Muscle of leg (tissue), 16 donors: ENCODE measurements at places on chromosomes 5 and 9.

- peak; percentile 64 for DNase-seq
These were observed 990.4 kb downstream of the EFNA5 start for GRCh38 chr5:106680330-106680729.

DNA sequence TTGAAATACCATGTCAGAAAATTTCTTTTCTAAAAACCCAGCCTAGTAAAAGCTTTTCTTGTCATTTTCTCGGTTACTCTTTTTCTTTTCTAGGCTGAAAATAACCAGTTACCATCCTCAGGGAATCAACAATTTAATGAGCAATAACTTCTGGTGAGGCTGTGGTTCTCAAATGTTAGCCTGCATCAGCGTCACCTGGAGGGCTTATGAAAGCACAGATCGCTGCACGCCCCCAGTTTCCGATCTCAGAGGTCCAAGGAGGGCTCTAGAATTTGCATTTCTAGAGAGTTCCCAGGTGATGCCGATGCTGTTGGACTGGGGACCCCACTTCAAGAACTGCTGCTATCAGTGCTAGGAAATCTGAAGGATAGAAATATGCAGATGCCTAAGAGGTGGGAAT is 28.9 kb upstream of the TLE1 start:
- DNase-seq: no peak

GRCh38 chr9:77680581-77680980 is 32.5 kb upstream of the GNA14 start:
- DNase-seq: no peak

DNA sequence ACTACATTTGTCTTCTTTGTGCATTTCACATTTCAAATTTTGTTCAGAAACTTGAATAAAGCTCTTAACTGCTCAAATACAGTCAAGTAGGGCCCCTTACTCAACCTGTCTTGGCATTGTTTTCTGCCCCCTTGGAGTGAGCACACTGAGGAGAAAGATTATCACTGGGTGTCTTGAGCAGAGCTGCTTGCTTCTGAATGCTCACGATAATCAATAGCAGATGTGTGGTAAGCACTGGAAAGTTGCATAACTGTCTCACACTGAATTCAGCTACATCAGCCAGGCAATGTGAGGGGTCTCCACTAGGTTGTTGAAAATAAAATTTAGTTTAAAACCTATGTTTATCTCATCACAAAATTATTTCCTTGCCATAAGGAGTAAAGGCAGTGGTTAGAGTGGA is 7.8 kb upstream of the TNFAIP8 start:
- DNase-seq: peak; percentile 82

DNA sequence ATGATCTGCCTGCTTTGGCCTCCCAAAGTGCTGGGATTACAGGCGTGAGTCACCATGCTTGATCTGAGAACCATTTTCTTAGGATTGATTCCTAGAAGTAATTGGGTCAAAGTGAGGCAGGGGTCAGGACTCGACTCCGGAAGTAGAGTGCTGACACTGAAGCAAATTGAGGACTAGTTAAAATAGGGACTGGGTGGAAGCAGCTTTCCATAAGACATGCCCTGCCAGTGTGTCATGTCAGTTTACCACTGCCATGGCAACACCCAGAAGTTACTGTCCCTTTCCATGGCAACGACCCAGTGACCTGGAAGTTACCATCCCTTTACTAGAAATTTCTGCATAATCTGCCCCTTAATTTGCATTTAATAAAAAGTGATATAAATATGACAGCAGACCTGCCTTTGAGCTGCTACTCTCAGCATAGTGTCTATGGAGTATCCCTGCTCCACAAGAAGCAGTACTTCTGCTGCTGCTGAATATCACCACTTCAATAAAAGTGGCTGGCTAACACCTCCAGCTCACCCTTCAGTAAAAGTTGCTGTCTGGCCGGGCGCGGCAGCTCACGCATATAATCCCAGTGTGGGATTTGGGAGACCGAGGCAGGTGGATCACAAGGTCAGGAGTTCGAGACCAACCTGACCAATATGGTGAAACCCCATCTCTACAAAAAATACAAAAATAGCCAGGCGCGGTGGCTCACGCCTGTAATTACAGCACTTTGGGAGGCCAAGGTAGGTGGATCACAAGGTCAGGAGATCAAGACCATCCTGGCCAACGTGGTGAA is 47.8 kb upstream of the JADE2 start:
- DNase-seq: no peak

- DNase-seq: no peak
These were observed 20.2 kb downstream of the IL7R start for GRCh38 chr5:35876922-35877321.

- peak; percentile 87 for DNase-seq
These were observed at the start of gene NCS1 for GRCh38 chr9:130172161-130172857. Gene NCS1 (plus strand): TSS chr9:130172404. CDS start chr9:130172664, 260 bp downstream.

- peak; percentile 71 for DNase-seq
These were observed 8.8 kb downstream of the PRXL2C start for GRCh38 chr9:96646081-96646991.

- no peak for DNase-seq
These were observed 29.2 kb upstream of the JAK2 start for GRCh38 chr9:4955836-4956235.

DNA sequence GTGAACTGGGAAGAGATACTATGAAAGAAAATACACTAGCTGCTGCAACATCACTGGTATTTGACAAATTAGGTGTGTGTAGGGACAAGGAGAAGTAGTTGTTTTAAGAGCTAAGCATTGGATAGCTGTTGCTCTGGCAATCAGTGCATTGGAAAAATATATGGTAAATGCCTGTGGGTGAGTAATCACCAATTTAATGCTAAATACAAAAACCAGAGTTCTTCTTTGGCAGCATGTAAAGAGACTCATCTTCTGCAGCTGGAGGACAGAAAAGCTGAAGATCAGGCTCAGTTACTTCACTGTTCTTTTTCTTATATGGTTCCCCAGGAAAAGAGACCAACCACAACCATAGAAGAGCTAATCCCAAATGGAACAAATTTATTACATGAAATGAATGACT is 201.8 kb upstream of the MPDZ start:
- peak; percentile 43 for DNase-seq

GRCh38 chr9:74413876-74414275 is 83.3 kb upstream of the RORB start:
- no peak for DNase-seq

GRCh38 chr5:140252470-140253126 is 50.3 kb downstream of the PFDN1 start:
- no peak for DNase-seq

- no peak for DNase-seq
These were observed 91.2 kb upstream of the PAM start for GRCh38 chr5:102663749-102664530.

GRCh38 chr5:14777187-14777586 is 94.4 kb downstream of the ANKH start:
- DNase-seq: no peak

GRCh38 chr5:164000819-164001218 is 495.4 kb downstream of the MAT2B start:
- no peak for DNase-seq

DNA sequence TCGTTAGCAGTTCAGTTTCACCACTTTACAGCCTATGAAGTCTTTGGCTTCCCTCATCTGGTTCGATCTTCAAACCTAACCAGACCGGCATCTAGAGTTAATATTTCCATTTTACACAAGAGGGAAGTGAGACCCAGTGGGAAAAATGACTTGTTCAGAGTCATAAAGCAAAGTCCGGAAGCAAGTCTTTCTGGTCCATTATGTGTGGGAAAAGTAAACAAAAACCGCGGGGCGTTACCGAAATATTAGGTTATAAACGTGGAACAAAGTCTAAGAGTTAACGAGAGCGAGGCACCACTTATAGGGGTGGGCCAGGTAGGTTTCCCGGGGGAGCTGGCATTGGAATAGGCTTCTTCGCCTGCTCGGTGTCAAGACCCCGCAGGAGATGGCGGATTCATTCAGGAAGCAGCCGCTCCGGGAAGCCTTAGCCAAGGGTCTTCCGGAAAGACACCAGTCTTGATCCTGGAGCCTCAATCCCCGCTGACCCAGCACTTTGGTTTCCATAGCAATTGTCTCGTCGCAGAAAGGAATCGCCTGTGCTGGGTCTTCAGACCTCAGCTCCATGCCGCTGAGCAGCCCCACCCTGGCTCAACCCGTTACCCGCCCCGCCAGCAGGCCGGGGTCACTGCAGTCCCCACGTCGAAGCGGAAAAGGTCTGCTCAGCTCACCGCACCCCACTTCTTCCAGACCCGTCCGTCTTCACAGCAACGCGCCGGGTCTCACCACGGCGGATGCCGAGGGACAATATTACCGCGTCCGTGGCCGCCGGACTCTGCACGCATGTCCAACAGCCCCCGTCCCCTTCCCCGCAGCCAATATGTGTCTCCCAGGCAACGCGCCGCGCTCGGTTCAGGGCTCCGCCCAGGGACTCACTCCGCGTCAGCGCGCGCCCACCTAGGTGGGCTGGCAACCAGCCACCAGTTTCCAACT is at the start of gene C5orf52:
C5orf52 (plus strand) TSS at position 872 of the 930 bp plus-strand sequence. CDS start 82 bp downstream, outside the sequence.
- DNase-seq: peak; percentile 81

DNA sequence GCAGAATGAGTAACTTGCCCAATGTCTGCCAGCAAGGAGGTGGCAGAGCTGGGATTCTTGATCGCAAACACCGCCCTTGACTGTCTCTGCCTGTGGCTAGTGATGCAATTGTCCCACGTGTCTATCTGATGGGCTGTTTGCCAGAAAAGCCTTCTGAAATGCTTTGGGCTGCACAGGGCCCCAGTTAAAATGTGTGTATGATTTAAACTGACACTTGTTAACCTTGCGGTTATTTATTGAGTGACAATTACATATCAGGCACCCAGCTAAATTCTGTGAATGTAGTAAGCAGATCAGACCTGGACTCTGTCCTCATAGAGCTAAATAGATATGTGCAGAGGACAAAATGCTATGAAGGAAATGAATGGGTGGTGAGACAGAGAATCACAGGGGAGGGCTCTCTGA is 11.6 kb upstream of the IL12B start:
- DNase-seq: peak; percentile 59

- DNase-seq: no peak
These were observed 10.1 kb downstream of the IRF1 start for GRCh38 chr5:132480546-132480892.

GRCh38 chr5:92641031-92641962 is 939.7 kb downstream of the NR2F1-AS1 start:
- DNase-seq: peak; percentile 73

DNA sequence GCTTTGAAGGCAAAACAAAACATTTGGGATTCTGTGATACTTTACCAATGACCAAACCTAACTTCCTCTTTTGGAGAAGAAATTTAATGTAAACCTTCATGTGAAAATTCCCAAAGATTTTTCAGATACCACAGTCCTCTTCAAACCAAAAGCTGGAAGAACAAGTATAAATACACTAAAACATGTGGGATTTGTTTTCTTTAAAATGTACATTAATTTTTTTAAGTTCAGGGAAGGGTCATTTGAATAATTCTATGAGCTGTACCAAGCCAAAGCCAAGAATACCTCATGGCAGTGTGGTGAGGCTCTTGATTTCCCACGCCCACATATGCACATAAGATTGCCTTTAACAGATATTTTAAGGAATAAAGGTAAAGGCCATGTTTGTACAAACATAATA is 28.4 kb upstream of the ITGA1 start:
- DNase-seq: no peak

DNA sequence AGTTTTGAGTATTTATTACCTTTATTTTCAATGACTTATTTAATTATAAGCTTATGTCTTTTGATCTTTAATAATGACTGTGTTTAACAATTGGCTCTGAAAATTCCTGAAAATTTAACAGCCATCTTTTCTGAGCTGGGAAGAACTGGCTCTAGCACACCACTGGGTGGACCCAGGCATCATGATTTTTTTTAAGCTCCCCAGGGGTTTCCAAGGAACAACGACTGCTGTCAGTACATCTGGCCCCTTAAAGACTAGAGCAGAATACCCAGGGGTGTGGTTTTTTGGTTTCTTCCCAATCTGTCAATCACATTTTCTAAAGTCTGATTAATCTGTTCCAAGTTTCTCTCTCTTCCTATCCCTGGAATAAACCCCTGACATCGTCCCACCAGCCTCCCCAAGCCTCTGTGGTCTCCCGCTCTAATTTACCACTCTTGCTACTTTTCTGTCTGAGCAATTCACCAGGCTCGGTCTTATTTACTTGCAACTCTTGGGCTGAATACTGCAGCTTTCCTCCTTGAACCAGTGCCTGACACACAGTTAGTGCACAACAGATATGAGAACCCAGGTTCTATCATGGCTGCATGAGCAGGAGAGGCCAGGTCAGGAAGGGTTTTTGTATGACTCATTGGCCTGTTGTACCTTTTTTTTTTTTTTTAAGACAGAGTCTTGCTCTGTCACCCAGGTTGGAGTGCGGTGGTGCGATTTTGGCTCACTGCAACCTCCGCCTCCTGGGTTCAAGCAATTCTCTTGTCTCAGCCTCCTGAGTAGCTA is 321.9 kb downstream of the ZSWIM6 start:
- no peak for DNase-seq

DNA sequence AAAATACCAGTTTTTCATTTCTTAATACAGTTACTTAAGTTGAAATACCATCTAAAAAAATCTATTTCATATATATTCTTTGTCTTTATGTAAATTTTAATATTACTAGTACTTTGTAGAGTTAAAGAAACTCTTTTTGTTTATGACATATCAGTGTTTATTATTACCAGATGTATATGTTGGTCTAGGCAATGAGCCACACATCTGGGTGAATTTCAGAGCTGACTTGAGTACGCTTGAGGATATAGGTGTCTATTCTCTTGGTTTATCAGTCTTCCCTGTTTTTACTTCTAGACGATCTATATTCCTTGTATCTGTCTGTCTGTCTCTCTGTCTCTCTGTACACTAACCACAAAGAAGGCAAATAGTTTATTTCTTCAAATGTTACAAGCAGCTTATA is 2.9 kb downstream of the SMAD5 start:
- peak; percentile 77 for DNase-seq

- no peak for DNase-seq
These were observed 3.5 kb upstream of the ACO1 start for GRCh38 chr9:32380944-32381343.

DNA sequence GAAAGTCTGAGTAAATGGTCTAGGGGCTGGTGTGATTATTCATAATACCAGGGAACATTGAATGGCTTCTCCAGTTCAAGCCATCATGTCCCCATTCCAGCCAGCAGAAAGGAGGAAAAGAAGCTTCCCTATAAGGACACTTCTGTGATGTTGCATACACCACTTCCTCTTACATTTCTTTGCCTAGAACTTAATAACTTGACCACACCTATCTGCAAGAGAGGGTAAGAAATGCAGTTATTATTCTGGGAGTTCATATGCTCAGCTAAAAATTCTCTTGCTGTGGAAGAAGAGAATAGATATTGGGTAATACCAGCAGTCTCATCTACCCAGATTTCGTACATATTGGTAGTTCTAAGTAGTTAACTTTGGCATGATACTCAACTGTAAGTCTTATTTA is 166.1 kb downstream of the SLC28A3 start:
- no peak for DNase-seq

DNA sequence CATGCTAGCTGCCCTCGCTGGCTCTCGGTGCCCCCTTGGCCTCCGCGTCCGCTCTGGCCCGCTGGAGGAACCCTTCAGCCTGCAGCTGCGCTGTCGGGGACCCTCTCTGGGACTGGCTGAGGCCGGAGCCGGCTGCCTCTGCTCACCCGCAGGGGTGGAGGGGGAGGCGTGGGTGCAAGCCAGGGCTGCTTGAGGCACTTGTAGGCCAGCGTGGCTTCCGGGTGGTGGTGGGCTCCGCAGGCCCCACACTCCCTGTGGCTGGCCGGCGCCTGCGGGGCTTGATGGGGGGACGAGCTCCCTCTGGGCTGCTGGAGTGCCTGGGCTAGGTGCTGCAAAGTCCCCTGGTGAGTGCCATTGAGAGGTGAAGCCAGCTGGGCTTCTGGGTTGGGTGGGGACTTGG is 429.6 kb downstream of the LRRC70 start:
- DNase-seq: no peak
